ENCODE measurements at places on chromosomes 2 and 18. TPM values are rescaled to one million over a fixed set of nuclear protein-coding genes. Genes with fewer than 3 reads are reported as not detected.

C18orf63 gene
- total RNA-seq: not detected

ACOXL gene
- total RNA-seq: 0.51 TPM

NEMP2 gene
- 5.6 TPM for total RNA-seq

- DNase-seq: no peak
These were observed at the start of gene ARHGEF4 for GRCh38 chr2:130836501-130837174. TSS of gene ARHGEF4 (plus strand) at chr2:130836914. CDS start at chr2:130836954, 40 bp downstream.

DNA sequence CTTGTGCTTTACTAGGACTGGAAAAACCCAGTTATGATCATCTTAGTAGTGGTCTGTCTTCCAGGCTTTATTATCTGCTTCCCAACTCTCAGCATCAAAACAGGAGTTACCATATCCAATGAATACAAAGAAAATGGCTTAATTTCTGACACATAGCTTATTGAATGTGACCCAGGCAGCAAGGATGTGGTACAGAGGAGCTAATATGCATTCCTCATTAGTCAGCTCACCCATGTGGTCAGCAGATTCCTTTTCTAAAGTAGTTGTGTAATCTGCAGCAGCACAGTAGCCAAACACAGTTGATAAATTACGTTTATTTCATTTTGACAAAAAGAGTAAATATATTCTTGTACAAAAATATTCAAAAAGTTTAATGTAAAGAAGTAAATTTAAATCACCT lies 43.6 kb downstream of the TSPYL6 start:
- peak; percentile 83 for DNase-seq

GRCh38 chr2:107931412-107931811 lies 54.9 kb upstream of the SLC5A7 start:
- no peak for DNase-seq

GRCh38 chr2:28637066-28638047 lies 114.3 kb upstream of the PPP1CB start:
- no peak for DNase-seq

DNA sequence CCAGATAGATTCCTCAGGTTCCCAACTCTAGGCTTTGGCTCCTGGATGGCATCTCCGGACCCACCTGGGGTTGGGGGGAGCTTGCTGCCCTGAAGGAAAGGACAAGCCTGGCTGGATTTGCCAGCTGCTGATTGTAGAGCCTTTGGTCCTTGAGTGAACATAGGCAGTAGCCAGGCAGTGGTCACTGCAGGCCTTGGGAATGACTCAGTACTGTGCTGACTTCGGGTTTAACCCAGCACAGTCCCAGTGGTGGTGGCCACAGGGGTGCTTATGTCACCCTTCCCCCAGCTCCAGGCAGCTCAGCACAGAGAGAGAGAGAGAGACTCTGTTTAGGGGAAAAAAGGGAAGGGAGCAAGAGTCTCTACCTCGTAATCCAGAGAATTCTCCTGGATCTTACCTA lies 27.7 kb upstream of the ACTR2 start:
- DNase-seq: no peak

GRCh38 chr2:62330959-62331358 lies 135.0 kb downstream of the B3GNT2 start:
- DNase-seq: no peak

DNA sequence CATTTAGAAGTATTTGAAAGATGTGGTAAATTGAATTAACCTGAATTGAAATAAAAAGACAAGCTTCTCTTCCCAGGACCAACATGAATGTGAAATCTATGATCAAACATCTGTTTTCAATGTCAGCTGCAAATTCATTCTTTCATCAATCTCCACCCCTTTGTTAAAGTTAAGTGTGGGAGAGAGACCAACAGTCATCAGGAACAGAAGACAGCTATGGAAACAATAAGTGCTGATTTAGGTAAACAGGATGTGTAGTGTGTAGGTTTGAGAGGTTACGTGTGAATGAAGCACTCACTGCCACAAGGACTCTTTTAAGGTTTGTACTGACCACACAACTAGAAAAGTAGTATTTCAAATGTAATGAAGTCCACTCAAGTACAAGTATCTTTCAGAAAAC lies 1659.8 kb upstream of the CELF4 start:
- no peak for DNase-seq

DNA sequence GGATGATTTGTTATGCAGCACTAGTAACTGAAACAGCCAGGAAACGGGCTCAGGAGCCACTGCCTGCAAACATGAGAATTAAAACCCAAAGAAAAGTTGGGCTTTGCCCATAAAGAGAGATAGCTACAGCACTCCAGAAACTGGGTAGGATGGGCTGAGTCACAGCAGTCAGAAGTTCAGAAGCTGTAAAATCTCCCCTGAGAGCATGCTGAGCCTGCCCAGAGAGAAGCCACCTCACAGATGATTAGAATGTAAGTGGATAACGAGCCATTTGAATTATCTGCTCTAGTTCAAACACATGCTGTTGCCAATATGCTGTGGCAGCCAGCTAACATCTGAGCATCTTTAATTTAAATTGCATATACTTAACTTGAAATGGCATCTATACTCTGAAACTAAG lies 388.1 kb upstream of the ACVR2A start:
- no peak for DNase-seq

- no peak for DNase-seq
These were observed 74.6 kb upstream of the FOSL2 start for GRCh38 chr2:28318023-28318422.

DNA sequence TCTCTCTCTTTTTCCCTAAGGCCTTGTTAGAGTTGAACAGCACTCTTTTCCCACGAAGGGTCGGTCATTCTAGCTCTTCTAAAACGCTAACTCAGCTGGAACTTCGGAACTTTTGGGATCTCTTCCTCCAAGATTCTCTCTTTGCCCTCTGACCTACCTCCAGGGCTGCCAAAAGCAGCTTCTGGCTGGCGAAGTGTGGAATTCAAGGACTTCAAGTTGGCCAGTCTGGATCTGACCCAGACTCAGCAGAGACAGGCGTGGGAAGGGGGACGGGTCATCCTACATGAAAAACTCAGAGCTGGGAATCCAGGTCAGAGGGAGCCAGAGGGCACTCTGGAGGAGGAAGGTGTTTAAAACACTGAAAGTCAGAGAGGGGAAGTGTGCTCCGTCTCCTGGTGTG lies 305.5 kb upstream of the HDAC4 start:
- no peak for DNase-seq

DNA sequence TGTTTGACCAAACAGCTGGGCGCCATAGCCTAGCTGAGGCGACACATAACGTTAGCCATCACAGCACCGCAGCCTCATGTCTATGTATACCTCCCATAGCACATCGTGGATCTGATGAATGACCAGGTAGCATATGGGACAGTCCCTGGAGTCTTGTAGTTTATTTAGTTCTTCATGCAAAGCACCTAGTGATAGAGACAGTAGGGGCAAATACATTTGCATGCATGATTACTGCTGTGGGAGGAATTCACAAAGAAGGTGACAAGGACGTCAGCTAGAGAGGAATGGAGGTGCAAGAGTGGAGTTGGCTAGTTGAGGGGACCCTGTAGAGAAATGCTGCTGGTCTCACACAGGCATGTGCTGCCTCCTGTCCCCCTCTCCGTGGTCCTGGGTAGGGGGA lies 478.9 kb upstream of the HS6ST1 start:
- DNase-seq: no peak

GRCh38 chr2:9086465-9086864 lies 83.0 kb upstream of the MBOAT2 start:
- DNase-seq: no peak
